Posterior vena cava (tissue), 2 donors: ENCODE measurements at places on chromosomes 13 and 19. TPM values are rescaled to one million over a fixed set of nuclear protein-coding genes. Genes with fewer than 3 reads are reported as not detected.

GRCh38 chr19:50510700-50511068 lies 307 bp downstream of the JOSD2 start:
- no peak for DNase-seq

GRCh38 chr19:33700408-33701013 lies 78.8 kb downstream of the CHST8 start:
- peak; percentile 41 for DNase-seq

The SERPINE3 gene
- not detected for total RNA-seq

DNA sequence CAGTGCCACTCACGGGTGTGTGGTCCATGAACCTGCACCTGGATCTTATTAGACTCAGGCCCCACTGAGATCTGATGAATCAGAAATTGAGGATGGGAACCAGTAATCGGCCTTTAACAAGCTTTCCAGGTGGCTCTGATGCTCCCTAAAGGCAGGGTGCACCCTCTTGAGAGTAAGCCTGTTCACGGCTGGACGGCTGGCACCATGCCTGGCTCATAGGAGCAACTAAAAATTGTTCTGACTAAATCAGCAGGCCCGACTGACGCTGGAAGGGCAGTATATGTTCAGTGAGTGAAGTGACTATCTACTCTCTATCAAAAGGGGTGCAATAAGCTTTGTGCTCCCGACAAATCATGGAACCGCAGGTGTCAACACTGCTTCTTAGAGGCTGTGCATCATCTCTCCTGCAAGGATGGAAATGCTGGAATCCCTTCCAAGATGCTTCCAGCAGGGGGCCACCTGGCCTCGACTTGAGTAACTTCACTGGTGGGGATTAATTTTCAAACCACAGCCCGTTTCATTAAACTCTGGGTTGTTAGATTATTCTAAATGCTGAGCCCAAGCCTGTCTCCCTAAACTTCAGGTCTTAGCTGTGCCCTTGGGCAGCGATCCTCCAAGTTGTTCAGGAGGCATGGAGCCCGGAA lies 28.4 kb downstream of the TMTC4 start:
- no peak for DNase-seq

- DNase-seq, result no peak
Measured at GRCh38 chr19:30516531-30516930, 144.3 kb downstream of the ZNF536 start.

The ZNF772 gene
- 6.3 TPM for total RNA-seq

The IL4I1 gene
- total RNA-seq, result 1.1 TPM

The RELB gene
- total RNA-seq, result 14.3 TPM
